ENCODE measurements at places on chromosomes 1 and 21. TPM values are rescaled to one million over a fixed set of nuclear protein-coding genes. Genes with fewer than 3 reads are reported as not detected.
A peak's percentile ranks its signal among the peaks of the same experiment; 100 is the strongest.

GRCh38 chr1:171134204-171134923 lies 43.7 kb downstream of the FMO3 start:
- DNase-seq = no peak

DNA sequence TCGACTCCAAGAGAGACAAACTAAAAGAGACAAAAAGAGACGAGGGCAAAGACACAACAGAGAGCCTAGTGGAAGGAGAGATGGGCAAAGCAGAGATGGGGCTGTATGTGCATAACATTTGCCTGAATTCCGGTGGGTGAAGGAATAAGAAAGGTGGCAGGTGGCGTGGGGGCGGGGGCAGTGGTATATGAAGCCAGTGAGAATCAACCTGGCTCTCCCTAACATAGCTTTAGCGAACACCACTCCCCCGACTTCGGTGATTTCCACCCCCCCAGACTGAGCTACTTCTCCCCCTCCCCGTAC lies 1.1 kb downstream of the INKA2 start:
- no peak for DNase-seq

The HPCAL4 gene
- 2.4 TPM for total RNA-seq

The TMCC2 gene
- total RNA-seq = 1.3 TPM

DNA sequence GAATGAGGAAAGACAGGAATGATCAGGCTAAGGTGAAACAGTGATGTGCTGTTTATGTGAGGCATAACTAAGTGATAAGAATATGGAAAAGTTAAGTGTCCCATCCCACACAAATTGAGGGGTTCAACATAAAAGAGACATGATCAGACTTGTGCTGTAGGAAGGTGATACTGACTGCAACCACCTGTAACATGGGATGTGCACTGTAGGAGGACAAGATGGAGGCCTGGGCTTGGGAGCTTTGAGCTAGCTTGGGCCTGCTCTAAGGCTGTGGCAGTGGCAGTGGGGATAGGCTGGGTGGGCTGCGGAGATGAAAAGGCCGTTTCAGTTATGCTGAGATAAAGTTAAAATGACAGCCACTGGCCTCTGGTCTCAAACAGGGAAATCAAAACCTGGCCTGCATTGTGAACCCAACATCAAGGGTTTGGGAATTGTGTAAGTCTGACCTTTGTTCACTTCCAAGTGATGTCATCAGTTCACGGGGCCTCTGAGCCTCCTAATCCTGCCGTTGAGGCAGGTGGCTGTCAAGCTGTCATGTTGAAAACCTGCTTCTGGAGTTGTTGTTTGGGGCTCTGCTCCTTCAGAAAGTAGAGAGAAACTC lies 61.2 kb upstream of the TENT5C start:
- DNase-seq = no peak

DNA sequence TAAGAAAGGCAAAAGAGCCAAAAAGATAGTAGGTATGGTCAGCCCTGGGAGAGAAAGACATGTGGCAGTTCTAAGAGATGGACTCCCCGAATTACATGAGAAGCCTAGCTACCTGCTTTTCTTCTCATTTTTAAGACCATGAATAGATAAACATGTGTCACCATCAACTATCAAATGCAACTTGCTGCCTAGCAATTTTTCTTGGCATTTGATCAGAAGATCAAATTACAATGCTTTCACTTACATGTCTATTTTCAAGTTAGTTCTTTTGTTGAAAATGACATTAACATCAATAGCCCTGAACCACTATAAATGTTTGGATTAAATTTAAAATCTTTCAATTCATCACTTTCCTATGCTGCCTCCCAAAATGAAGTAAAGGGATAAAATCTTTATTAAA lies 212.3 kb downstream of the HHIPL2 start:
- no peak for DNase-seq

- DNase-seq = no peak
These were observed 393.5 kb downstream of the SMYD3 start for GRCh38 chr1:246113555-246114095.

DNA sequence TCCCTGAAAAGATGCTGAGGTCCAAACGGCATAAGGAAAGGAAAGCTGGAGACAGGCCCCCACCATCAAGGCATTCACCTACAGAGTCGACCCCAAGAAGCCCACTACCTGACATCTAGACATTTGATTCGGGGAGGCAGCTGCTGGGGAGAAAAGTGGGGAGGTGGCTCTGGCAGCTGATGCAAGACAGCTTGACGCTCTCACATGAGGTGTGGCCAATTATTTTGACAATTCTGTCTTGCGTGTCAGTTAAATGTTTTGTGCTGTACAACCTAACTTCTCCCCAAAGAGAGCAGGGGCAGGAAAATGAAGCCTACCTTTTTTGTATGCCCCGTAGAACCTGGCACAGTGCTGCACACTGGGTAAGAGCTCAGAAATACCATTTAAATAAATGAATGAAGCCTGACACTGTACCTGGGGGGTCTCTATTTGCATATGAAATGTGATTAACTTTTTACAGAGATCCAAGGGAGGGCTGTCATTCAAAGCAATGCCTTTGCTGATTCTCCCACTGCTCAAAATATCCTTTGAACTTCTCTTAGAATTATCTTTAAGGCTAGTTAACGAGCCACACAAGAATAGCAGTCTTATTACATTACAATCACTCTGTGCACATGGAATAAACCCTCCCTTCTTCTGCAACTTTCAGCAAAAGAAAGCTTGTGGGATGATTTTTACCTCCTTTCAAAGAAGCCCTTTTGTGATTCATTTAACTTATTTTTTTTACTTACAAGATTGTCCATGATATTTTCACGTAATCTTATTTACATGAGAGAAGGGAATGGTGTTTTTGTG lies 163.2 kb downstream of the TNR start:
- DNase-seq = no peak

The RRP1B gene
- total RNA-seq = 9.9 TPM

- no peak for DNase-seq
These were observed 133.0 kb downstream of the LRRC7 start for GRCh38 chr1:69700770-69701169.

The DNAJC28 gene
- total RNA-seq = 6.7 TPM

DNA sequence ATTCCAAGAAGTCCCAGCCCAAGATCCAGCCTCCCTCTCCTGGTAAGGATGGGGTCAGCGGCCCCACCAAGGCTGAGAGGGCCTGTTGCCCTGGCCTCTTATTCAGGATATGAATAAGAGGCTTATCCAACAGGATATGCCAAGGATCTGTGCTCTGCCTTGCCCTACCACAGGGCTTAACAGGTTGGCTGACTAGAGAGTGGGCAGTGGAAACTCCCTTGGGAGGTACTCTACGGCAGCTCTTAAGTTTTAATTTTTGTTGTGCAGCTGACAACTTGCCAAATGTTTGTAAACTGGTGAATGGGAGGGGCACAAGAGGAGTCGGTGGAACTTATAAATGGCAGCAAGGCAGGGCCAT lies 16.5 kb upstream of the PIGV start:
- DNase-seq = no peak

- DNase-seq = no peak
These were observed 14.3 kb upstream of the S100A11 start for GRCh38 chr1:152050886-152051675.

GRCh38 chr1:9297831-9298230 lies 5.1 kb downstream of the SPSB1 start:
- no peak for DNase-seq

DNA sequence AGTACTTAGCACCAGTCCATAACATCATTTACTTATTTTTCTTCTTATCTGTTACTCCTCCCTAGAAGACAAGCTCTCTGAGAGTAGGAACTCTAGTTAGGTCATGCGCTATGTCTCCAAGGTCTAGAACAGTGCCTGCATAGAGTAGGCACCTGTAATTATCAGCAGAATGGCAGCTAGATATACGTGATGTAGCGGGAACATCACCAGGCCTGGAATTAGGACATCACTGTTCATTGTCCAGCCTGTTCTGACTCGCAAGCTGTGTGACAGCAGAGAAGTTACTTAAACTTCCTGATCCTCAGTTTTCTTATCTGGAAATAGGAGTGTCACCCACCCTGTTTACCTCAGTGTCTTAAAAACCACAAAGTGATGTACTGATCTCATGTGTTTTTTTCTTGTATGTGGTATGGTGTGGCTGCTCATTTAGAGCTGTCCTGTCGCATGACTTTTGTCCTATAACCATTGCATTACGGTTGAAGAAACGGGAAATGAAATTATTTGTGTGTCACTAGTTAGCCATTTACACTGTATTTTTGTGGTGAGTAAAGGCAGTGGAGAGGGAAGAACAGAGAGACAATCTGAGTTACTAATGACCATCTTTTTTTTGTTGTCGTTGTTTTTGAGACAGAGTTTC lies 37.1 kb upstream of the EXO1 start:
- DNase-seq = no peak

The PPM1J gene
- 7.2 TPM for total RNA-seq

GRCh38 chr1:54520631-54521321 lies 27.3 kb upstream of the ACOT11 start:
- DNase-seq = no peak

The NT5C1A gene
- total RNA-seq = 39.6 TPM

- no peak for DNase-seq
These were observed 162.7 kb downstream of the PCP4 start for GRCh38 chr21:40029888-40030287.

DNA sequence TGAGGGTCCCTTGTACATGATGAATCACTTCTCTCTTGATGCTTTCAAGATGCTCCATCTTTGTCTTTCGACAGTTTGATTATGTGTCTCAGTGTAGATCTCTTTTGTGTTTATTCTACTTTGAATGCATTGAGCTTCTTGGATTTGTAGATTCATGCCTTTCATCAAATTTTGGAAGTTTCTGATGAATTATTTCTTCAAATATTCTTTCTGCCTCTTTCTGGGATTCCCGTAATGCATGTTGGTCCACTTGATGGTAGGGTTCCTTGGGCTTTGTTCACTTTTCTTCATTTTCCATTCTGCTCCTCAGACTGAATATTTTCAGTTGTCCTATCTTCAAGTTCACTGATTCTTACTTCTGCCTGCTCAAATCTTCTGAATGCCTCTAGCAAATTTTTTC lies 50.7 kb downstream of the ADSS2 start:
- DNase-seq = no peak

The SMCP gene
- total RNA-seq = not detected

The EPHB2 gene
- total RNA-seq = 2.4 TPM

The OR2T2 gene
- not detected for total RNA-seq

DNA sequence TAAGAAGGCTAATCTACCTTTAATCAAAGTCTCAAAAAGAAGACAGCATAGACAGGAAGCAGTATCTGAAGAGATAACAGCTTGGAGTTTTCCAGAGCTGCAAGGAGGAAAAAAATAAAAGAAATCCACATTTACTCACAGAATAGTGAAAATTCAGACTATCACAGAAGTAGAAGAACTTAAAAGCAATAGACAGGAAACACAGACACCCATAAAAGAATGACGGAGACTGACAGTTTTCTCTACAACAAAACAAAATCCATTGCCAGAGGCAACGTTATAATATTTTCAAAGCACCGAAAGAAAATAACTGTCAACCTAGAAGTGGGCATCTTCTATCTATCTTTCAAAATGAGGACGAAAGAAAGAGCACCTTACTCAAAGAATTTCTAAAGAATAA lies 104.4 kb downstream of the DMRTB1 start:
- DNase-seq = no peak

DNA sequence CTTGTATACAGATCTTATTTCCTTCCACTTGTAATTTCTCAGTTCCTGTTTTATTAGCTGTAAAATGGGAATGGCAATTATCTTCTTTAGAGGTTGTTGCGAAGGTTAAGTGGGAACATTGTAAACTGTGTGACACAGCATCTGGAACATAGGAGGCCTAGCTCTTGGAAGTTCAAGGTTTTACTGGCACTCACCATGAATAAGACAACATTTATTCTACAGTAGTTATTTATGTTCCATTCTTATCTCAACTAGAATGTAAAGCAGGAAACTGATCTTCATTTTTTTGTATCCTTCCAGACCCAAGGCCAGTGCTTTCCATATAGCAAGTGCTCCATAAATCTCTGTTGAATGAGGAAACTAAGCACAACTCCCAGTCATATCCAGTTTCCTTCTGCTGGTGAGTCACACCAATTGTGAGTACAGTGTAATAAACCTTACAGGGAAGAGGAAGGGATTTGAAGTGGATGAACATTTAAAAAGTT lies 1.4 kb downstream of the BCL10 start:
- no peak for DNase-seq

The SAMD11 gene
- 2.1 TPM for total RNA-seq

- DNase-seq = peak; percentile 54
These were observed 44.5 kb downstream of the KIRREL1 start for GRCh38 chr1:158037866-158038359.

The C1QTNF12 gene
- total RNA-seq = 0.50 TPM

DNA sequence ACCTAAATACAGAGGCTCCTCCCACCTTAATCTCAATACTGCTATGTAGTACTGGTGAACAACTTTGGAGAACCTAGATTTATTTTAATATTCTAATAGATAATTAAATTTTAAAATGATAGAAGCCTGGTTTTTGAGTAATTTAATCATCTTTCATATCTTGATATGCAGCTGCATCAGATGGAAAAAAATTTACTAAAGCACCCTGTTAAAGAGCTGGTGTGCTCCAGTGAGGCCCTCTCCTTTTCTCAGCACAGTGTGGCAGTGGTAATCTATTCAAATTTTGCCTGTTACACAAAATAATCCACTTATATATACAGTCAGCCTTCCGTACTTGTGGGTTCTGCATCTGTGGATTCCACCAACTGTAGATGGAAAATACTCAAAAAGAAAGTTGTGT lies 82.8 kb downstream of the LRRC8C start:
- DNase-seq = no peak

DNA sequence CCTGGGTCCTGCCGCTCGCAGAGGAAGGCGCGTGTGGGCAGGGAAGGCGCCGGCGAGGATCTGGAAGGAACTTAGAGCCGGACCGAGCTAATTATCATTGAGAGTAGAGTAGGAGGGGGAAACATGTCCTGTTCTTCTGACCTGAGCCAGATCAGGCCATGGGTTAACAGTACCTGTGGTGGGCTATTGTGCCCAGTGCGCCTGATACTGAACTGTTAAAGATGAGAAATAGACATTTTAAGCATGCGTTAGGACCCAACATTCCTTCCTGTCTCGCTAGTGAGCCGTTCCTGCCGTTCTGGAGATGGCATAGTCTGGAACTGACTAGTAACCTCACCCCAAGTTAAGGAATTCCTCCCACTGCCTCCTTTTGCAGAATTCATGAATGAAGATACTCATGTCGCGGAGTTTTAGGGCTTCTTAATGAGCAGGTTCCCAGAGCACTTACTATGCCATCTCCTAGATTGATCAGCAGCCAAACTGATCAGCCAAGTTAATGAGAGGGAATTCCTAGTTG lies 870 bp downstream of the STRIP1 start:
- DNase-seq = no peak

Data from left ventricle myocardium superior (tissue), 1 donor.